Pulmonary artery endothelial cell (primary cell): ENCODE measurements at places on chromosomes 12 and 14.

GRCh38 chr12:12011880-12012260, 58.9 kb upstream of the BCL2L14 start:
- DNase-seq, result no peak

- DNase-seq, result no peak
Observed at GRCh38 chr12:108694812-108695278, 36.5 kb downstream of the CORO1C start.

- no peak for DNase-seq
Observed at GRCh38 chr12:5588591-5588990, 156.7 kb downstream of the NTF3 start.

DNA sequence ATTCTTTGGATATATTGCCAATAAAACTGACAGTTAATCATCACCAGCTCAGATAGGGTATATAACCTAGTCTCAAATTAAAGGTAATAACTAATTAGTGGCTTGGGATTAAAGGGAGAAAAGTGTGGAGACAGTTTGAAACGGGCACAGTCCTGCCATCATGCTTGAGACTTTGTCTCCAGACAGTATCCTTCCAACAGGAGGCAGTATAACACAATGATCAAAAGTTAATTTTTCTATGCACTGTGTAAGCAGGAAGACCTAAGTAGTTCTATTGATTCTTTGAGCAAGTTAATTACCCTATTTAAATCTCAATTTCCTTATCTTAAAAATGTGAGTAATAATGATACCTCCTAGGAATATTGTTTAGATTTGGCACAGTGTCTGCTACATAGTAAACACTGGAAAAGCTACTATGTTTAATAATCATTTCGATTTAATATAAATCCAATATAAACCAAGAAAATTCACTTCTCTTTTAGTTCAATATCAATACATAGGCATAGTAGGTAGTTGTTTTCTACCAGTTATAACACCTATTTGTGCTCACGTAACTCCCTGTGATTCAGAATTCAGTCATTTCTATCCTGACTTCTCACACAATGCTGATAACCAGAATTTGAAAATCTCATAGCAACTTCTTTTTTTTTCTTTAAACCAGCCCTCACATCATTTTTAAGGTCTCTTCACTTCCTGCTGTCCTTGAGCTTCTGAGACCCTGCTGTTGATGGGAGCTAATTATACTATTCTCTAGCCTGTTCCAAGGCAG, 53.7 kb downstream of the GALNT4 start:
- no peak for DNase-seq

DNA sequence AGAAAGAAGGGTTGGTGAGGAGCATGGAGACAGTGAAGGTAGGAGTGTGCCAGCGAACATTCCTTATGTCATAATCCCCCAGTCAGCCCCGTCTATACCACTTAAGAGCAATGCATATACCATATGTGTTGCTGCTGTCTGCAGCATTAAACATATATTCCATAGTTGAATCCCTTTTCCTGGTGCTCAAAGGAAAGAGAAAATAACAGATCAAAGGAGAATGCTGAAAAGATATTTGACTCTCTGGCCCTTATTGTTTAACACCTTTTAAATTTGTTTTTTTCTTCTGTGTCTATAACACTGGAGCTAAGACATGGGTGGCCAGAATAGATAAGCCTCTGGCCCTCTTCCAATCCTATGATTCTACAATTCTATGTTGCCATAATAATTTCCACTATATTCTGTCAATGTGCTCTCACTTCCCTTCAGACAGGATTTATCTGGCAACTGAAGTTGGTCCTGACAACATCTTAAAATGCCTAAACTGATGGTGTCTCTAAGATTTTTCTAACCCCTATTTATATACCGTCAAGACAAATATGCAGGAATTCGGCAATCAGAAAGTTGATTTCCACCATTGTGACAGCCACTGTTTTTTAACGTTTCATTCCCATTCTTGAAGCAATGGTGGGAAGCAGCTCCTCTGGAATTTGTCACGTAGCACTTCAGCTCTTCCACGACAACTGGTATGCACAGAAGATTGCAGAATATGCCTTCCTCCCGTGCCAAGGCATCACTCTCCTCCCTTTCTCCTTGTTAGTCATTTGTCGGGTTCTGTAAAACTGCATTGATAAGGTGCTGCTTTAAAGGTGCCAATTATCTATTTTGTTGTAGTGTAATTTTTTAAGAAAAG, 204.7 kb downstream of the BCAT1 start:
- no peak for DNase-seq

DNA sequence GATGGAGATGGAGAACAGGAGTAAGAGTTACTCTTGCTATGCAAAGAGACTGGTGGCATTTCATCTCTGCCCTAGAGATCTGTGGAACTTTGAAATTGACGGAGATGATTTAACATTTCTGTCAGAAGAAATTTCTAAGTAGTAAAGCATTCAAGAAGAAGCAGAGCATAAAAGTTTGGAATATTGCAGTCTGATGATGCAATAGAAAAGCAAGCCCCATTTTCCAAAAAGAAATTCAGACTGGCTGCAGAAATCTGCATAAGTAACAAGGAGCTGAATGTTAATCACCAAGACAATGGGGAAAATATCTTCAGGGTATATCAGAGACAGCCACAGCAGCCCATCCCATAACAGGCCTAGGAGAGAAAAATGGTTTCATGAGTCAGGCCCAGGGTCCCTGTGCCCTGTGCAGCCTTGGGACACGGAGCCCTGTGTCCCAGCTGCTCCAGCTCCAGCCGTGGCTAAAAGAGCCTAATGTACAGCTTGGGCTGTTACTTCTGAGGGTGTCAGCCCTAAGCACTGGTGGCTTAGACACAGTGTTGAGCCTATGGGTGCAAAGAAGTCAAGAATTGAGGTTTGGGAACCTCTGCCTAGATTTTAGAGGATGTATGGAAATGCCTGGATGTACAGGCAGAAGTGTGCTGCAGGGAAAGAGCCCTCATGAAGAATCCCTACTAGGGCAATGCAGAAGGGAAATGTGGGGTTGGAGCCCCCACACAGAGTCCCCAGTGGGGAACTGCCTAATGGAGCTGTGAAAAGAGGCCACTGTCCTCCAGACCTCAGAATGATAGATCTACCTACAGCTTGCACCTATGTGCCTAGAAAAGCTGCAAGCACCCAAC, 616.6 kb downstream of the SLC16A7 start:
- DNase-seq, result no peak

DNA sequence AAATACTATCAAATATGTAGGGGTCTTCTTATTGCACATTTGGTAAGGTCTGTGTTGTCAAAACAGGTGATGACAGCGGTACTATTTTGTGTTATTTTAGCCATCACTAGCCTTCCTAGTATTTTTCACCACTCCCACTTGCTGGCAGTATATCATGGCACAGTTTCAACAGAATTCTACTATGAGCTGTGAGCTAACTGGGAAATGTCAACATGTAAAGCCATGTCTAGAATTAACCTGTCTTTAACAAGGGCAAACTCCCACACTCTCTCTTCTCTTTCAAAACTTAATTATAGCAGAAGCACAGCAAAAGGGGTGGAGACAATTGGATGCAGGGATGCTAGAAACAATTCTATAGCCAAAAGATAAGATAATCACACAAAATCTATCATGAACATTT, 253.4 kb downstream of the PAX9 start:
- DNase-seq, result no peak

GRCh38 chr14:73997108-73997943, 21.8 kb downstream of the ENTPD5 start:
- DNase-seq, result no peak

- DNase-seq, result no peak
Observed at GRCh38 chr12:89349814-89350213, 2.5 kb downstream of the DUSP6 start.

DNA sequence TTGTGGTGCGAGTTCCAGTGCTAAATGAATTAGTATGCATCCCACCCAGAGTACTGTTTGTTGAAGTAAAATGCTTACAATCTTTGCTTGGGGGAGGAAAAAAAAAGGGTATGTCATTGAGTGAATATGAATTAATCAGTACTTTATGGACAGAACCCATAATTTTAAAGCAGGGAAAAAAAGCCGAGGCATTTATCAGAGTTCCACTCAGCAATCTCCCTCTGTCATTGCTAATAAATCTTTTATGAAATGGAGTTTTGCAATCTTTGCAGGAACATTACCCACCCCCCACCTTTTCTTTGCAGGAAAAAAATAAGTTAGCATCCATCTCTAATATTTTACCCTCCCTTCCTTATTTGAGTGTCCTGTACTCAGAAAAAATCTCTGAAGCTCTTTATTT, 127.9 kb upstream of the TMPO start:
- no peak for DNase-seq

GRCh38 chr12:94930216-94930654, 73.3 kb downstream of the NDUFA12 start:
- DNase-seq, result no peak

GRCh38 chr12:92601176-92601575, 101.6 kb upstream of the PLEKHG7 start:
- DNase-seq, result no peak

DNA sequence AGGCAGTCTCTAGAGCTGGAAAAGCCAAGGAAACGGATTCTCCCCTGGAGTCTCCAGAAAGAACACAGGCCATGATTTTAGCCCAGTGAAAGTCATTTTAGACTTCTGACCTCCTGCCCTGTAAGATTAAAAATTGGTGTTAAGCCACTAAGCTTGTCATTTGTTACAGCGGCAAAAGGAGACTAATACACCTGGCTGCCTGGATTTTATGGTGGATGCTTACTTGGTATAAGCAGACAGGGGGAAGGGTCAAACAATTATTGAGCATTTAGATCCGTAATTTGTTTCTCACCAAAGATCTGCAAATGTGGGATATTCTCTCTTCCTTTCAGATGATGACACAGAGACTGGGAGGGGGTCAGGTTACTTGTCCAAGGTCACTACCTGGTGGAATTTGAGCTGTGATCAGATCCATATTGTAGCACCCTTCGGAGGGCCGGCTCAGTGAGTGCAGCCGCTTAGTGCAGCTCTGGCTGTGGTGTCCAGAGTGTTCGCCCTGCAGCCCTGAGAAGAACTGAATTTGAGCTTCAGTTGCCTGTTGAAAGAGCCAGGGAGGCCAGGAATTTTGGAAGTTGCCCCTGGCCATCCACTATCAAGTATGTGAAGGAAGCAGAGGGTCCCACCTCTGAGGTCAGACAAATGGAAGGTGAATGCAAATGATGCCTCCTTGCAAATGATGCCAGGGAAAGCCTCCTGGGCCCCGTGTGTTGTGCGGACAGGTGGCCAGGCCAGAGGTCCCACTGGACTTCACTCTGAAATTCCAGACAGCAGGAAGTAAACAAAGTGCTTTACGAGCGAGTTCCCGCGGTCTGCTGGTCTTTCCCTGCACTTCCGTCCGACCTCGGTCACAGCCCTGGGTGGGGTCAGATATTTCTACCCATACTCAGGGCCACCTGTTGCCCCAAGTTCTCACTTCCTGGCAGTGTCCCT, 15.1 kb downstream of the GLRX5 start:
- no peak for DNase-seq

- DNase-seq, result no peak
Observed at GRCh38 chr12:25332143-25332542, 81.4 kb upstream of the KRAS start.

GRCh38 chr12:116332705-116333380, 55.4 kb upstream of the MED13L start:
- no peak for DNase-seq
